ENCODE measurements at places on chromosomes 2 and 18.
A peak's percentile ranks its signal among the peaks of the same experiment; 100 is the strongest.

GRCh38 chr2:104976603-104977120 lies 61.2 kb upstream of the MRPS9 start:
- DNase-seq, result peak; percentile 54

- DNase-seq, result no peak
Measured at GRCh38 chr2:165815299-165816141, 21.5 kb upstream of the GALNT3 start.

GRCh38 chr2:38432820-38433606 lies 55.9 kb upstream of the ATL2 start:
- no peak for DNase-seq

DNA sequence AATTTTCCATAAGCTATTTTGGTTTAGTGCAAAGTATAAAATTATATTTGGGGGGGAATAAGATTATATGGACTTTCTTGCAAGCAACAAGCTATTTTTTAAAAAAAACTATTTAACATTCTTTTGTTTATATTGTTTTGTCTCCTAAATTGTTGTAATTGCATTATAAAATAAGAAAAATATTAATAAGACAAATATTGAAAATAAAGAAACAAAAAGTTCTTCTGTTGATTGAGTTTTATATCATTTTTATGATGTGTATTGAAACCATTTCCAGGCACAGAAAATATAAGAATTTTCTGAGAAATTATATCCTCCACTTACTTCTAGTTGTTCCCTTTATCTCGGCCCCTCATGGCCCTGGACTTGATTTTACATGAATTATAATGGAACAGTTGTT lies 3.7 kb downstream of the CCL20 start:
- no peak for DNase-seq

DNA sequence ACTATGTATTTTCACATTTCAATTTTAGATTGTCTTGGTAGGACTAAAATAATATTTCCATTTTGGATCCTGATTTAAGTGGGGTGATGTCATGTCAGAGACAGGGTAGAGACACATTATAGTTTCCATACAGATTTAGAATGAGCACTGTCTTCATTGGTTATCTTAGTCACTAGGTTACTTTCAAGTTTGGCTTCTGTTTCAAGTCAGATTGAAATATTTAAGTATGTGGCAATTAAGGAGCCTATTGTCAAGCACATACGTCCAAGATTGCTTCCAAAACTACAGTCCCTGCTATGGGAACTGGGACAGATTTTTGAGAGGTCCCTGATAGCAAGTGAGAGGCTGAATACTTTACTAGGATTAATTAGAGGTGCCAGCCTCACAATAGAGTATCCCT lies 89.2 kb upstream of the FAM117B start:
- no peak for DNase-seq

DNA sequence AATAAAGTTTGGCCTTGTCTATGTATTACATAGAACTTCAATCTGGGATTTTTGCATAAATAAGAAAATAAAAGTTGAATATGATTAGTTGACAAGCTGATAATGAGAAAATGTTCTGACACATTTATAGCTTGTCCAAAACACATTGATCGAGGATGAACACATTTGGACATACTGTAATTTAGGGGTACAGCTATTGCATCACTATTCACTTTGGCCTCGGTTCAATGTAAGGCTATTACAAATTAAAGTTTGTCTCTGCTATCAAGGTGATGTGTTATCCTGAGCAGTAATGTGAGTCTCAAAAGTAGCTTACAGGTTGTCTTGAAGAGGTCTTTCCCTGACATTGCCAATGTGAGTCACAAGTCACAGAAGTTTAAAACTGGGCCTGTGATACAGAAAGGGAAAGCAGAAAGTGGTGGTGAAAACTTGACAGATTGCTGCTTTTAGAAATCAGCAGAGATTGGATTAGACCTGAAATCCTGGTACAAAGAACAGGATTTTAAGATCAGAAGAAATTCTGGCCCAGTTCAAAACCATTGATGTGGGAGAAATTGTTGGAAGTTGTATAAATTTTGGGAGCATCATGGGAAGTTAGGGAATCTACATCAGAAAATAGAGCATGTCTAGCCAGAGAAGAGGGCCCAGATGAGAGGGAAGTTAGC lies 674.1 kb downstream of the NYAP2 start:
- DNase-seq, result no peak

DNA sequence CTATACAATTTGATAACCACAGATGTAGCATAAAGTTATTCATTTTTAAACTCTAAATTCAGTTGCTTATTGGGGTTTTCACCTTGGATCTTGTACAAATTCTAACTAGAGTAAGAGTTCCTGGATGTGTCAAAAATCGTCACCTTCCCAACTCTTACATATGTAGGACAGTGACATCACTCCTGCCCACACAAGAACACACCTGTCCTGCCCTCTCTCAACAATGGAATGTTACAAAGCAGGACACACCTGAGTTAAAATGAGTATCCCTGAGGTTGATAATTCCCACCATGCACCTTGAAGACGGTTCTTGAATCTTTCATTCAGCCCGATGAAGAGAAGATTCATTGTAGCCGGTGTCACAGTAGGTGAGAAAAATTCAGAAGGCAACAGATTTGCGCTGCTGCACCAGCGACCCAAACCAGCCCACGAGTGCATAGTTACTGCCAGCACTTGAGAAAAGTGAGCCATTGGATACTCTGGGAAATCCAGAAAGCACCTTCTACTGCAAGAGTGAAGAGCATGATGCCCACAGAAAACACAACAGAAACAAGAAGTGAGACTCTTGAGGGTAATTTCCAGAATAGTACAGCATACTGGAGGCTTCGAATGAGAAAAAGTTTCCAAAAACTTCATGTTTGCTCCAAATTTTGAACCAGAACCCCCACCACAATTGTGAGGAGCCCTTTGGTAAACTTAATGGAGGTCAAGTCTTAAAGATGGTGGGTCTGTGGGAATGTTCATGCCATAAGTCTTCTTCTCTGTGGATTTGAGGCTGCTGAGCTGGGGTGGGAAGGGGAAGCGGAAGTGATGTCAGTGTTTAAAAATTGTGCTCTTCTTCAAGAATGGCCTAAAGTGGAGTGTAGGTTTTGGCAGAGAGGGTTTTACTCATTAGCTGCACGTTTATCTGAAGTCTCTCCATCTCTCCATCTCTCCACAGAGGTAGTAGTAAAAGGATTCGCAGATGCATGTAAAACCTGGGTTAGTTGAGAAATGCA lies 34.7 kb upstream of the ADAM23 start:
- DNase-seq, result no peak

GRCh38 chr2:189144700-189145211 lies 34.8 kb downstream of the COL5A2 start:
- no peak for DNase-seq

DNA sequence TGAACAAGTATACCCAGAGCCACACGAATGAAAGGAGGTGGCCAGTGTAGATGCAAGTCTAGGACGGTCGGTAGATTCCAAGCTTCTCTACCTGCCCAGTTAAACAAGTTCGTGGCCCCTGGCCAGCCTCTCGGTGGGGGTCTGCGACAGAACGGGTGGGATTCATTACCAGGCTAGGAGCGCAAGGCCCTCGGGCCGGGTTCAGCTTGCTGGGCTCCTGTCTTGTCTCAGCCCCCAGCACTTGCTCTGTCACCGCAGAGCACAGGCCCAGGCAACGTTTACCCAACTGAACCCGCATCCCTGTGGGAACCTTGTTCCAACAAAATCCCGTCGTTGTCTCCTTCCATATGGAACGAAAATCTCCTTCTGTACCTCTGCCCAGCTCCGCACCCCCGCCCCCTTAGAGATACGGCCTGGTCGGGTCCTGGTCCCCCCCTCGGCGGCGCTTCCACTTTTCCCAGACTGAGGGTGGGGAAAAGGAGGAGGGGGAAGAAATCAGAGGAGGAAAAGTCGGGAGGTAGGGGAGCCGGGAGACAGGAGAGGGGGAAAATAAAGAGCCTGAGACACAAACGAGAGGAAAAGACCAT lies 1.9 kb upstream of the EMX1 start:
- DNase-seq, result no peak

- DNase-seq, result no peak
Measured at GRCh38 chr18:36179562-36180355, 7.5 kb upstream of the MOCOS start.

- no peak for DNase-seq
Measured at GRCh38 chr2:23246992-23247683, 137.8 kb upstream of the KLHL29 start.

GRCh38 chr18:58800582-58800981 lies 64.1 kb upstream of the ZNF532 start:
- no peak for DNase-seq

- DNase-seq, result no peak
Measured at GRCh38 chr2:72745679-72746368, 80.0 kb downstream of the EXOC6B start.

DNA sequence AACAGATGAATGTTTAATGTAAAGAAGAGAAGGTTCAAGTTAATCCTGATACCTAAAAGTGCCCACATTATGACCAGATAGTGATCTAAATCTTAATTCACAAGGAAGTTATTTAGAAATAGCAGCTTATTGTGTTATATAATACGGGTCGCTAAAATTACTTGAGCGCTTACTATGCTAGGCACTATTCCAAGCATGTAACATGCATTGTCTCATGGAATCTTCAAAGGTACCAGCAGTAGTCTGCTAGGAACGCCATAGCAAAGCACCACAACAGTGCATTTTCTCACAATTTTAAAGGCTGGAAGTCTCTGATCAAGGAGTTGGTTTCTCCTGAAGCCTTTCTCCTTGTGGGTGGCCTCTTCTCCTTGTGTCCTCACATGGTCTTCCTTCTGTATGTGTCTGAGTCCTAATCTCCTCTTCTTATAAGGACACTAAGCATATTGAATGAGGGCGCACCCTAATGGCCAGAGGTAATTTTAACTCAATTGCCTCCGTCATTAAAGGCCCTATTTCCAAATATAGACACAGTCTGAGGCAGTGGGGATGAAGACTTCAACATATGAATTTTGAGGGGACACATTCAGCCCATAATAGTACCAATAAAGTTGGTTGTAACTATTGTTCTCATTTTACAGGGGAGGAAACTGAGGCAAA lies 118.4 kb downstream of the LRRC30 start:
- no peak for DNase-seq

DNA sequence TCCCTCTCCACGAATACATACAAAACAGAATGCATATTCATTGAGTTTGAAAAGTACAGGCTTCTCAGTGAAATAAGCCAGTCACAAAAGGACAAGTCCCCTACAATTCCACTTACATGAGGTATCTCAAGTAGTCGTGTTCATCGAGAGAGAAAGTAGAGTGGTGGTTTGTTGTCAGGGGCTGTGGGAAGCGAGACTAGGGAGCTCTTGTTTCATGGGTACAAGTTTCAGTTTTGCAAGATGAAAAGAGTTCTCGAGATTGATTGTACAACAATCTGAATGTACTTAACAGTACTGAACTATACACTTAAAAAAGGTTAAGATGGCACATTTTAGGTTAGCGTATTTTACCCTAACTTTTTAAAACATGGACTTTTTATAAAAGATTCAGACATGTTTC lies 71.5 kb upstream of the TTC39C start:
- peak; percentile 42 for DNase-seq

DNA sequence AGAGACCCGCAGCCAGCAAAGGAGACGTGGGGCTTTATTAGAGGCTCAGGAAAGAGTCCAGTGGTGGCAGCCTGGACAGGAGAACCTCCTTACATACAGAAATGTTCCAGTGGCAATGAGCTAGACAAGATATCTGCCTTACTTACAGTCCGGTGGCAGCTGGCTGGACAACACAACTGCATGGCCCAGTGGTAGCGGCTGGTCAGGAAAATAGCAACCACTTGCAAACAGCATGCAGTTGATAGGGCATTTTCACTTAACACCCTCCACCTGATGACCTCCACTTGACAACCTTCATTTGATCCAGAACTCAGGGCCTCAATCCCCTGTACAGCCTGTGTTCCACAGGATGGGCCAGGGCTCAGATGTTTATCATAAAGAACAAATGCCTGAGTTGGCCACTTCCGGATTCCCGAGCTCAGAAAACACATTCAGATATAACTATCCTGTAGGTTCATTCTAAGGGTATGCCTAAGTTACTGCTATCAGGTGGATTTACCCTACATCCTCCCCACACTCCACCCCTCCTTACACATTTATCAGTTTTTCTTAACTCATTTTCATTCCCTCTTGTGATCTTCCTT lies 63.3 kb upstream of the ITPRID2 start:
- DNase-seq, result no peak

- DNase-seq, result no peak
Measured at GRCh38 chr2:136932700-136933099, 167.4 kb downstream of the THSD7B start.

DNA sequence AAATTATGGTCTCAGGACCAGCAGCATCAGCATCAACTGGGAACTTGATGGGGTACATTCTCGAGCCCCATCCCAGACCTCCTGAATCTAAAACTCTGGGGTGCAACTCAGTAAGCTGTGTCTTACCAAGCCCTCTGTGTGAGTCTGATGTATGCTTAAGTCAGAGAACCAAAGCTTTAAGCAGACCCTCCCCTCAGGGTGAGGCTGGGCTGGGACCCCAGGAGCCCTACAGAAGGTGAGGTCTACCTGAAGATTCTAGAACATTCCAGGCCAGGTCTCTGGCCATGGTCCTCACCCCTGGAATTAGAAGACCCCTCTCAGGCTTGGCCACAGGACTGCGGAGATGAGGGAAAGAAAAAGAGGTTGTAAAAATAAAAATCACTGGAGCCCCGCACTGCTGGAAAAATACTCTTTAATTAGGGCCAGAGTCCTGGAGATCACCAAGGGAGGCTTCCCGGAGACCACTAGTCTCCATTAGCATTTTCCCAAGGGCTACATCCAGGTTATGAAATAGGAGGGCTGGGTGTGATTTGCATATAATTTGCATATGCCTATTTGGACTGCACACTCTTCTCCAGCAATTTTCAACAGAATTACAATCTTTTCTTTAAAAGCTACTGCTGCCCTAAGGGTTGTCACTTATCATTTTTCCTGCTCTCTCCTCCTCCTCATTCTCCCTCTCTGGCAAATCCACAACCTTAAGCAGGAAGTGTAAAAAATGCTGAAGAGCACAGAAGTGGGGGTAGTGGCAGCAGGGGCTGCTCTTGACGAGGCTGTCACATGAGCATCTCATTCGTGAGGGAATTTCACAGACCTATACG lies 100.2 kb downstream of the ZBTB7C start:
- DNase-seq, result no peak

DNA sequence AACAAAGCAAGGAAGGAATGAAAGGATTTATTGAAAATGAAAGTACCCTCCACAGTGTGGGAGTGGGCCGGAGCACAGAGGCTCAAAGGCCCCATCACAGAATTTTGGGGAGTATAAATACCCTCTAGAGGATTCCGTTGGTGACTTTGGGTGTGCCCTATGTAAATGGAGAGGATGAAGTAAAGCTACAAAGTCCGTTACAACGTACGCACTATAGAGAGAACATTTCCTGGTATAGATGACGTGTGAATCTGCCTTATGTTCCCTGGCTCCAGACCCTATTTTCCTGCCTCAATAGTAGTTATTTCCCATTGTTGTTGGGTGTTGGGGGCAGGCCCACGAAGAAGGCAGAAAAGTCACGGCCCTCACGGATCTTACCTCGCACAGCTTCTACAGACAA lies 65.3 kb downstream of the GALR1 start:
- no peak for DNase-seq

DNA sequence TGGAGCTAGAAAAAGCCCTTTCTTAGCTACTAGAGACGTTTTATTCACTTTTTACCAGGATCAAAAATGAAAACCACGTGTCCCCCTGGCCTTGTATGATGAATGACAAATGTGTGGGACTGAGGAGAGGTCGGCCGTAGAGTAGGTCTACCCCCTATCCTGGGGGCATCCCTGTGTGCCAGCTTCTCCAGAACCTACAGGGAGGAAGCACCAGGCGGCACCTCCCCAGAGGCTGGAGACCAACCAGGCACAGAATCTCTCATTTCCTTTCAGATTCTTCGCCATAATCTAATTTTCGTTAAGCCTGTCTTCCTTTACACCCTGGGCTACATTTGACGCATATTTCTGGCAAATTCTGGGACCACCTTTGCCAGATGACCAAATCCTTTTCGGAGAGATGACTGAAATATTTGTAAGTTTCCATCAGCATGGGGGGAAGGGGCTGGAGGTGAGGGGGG lies 15.9 kb downstream of the TWIST2 start:
- no peak for DNase-seq

Measured in GM12892 (cell line).